Cortex of kidney (tissue), 1 donor: ENCODE measurements at places on chromosomes 1 and 21.

DNA sequence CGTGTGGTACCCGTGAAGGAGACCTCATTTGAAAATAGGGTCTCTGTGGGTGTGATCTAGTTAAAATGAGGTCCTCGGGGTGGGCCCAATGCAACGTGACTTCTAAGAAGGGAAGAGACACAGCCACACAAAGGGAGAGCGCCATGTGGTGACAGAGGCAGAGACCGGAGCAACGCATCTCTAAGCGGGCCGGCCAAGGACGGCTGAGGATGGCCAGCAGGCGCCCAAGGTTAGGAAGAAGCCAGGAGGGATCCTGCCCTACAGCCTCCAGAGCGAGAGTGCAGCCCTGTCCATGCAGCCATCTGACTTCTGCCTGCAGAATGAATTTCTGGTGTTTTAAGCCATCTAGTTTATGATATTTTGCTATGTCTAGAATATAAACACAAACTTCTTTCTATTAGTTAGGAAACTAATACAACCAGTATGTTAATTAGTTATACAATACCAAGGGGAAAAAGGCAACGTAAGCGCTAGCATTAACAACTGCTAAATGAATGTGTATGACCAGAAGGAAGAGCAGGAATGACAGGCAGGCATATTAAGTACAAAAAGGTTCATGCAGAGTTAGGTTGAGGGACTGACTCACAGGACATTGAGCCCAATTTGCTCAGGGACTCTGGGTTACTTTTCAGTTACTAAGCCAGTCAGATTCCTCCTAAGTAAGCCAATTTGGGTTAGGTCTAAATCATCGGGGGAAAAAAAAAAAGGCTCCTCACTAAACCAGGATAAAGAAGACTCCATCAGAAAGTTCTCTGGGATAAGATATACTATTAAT is 4.1 kb downstream of the CEP104 start:
- DNase-seq = no peak

DNA sequence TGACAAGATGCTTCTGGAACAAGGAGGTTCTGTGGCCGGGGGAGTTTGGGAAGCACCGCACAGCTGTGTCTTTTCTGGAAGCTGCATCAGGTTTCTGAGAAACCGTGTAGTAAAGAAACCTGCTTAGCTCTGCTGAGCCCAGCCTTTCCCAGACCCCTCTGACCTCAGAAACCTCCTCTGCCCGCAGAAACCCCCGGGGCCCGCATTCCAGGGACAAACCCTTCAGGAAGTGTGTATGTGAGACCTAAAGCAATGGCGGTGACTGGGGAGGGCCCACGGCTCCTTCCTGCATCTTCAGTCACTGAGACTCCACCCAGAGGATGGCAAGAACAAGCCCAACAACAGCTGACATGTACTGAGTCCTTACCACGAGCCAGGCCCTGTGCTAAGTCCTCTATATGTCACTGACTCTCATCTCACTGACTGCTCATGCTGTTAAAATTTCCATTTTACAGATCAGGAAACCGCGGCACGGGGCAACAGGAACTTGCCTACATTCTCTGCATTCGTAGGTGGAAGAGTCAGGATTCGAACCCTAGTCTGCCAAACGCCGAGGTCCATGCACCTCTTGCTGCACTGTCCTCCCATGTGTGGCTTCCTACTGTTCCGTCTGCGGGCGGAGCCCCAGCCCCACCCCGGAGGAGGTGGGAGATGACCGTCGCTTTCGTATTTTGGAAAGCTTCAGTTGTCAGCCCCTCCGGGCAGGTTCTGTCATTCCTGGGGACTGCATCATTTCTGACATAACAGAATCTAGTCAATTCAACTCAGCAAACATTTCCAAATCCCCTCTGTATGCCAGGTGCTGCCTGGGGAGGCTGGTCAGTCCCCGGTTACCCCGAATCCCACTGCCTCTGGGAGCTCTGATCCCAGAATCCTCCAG is 73.3 kb upstream of the KLHDC7A start:
- no peak for DNase-seq

DNA sequence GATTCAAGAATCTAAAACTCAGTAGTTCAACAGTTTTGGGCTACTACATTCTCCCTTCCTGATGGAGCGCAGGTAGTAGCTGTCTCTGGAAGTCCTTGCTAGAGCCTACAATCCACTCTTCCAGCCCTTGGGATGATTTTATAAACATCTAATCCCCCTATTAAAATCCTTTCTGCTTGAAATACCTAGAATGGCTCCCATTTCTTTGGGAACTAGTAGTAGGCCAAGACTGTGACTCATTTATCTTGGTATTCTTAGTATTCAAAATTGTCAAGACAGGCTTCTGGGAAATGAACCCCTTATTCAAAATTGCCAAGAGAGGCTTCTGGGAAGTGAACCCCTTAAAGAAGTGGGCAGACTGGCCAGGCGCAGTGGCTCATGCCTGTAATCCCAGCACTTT is 142.5 kb upstream of the FGGY start:
- no peak for DNase-seq

DNA sequence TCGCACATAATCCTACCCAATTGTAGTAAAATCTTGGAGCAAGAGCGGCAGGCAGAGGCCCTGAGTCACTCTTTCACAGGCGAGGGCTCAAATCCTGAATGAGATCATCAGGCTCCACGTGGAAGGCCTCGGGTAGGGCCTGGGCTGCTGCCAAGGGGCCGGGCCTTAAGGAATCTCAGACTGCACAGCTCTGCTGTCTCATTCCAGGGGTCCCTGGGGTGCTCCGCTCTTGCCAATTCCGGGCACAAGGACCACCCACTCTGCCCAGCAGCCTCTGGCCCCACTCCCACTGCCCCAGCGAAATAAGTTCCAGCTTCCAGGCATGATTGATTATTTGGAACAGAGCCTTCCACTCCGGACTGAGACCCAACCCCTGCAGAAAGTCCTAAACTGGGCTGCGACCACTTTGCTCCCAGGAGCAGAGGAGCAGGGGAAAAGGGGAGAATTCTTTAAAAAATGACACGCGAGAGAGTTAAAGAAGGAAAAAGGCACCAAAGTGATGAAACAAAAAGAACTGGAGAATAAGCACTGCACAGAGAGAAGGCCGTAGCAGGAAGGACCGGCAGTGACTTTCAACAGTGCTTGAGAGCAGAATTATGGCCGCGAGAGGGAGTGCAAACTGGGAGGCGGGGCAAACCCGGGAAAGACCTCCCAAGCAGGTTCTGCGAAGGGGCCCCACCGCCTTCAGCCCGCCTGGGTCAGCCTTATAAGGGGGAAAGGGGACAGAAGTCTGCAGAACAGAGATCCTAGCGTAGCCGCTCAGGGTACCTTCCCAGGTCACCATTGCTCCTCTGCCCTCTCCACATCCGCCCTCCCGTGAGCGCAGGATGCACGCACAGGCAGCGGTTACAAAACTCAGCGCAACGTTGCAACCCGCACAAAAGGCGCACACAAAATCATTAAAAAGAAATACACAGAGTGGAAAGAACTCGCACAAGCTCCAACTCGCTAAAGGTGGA is 2.0 kb downstream of the ADAMTS1 start:
- no peak for DNase-seq

GRCh38 chr1:3631320-3632260 is 6.8 kb downstream of the TPRG1L start:
- no peak for DNase-seq

DNA sequence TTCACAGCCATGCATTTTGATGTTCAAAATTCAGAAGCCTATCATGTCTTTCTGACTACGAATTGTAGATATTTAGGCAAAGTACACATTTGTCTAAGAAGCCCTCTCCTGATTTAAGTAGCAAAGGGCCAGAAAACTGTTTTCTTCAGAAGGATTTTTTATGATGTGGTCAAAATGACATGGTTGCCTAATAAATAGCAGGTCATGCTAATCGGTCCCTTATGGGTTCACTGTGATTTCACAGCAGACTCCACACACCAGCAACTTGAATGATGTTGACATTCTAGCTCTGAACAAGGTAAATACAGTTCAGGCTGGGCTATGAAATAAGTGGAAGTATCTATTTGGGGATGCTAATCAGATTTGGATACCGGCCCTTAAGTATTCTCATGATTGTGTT is 178.7 kb upstream of the DPYD start:
- no peak for DNase-seq

DNA sequence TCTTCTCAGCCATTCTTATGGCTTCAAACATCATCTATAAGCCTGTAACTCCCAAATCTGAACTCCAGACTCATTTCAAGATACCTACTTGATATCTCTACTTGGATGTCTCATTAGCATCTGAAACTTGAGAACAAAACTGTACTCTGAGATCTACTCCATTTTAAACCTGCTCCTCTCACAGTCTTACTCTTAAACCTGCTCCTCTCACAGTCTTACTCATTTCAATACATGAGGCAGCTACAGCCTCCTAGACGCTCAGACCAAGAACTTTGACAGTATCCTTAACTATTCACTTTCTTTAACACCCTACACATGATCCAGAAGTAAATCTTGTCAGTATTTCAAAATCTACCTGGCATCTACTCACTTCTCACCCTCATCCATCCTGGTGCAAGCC is 54.3 kb downstream of the NBPF6 start:
- no peak for DNase-seq

- DNase-seq = no peak
Measured at GRCh38 chr1:88149686-88150085, 534.4 kb upstream of the PKN2 start.

GRCh38 chr1:10152709-10153284 is 57.6 kb upstream of the KIF1B start:
- DNase-seq = no peak

GRCh38 chr1:179856296-179856695 is 21.3 kb downstream of the TOR1AIP2 start:
- DNase-seq = no peak

DNA sequence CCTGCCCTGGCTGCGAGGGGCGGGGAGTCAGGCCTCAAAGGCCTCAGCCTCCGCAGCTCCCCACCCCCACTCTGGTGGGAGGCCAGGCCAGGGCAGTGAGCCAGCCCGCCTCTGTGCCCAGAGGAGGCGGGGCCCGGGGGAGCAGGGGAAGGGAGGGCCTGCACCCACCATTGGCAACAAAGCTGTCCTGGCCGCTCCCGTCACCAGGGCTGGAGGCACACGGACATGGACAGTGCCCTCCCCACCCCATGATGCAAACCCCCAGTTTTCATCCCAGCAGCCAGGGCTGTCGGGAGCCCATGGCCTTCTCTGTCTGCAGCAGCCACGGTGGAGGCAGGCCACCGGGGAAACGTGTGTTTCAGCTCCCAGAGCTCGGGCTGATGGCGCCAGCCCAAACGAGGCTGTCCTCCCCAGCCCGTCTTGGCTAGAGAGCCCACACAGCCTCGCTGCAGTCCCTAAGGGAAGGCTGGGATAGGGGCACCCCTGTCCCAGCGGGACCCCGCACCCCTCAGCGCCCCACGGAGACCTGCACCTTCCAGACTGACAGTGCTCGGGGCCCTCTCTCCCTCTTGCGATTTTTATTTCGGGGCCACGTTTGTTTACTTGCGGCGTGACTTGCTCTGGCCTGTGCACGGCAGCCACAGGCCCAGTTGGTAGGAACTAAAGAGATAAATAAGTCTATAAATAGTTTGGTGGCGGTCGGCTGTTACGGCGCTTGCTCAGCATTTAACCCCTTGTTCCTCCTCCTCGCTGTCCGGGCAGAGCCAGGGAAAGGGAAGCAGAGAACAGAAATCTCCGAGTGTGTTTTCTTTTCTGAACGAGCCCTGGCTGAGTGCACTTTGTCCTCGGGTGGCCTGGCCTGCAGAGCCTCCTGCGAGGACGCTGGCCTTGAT is 101.8 kb downstream of the PRDM16 start:
- DNase-seq = no peak

DNA sequence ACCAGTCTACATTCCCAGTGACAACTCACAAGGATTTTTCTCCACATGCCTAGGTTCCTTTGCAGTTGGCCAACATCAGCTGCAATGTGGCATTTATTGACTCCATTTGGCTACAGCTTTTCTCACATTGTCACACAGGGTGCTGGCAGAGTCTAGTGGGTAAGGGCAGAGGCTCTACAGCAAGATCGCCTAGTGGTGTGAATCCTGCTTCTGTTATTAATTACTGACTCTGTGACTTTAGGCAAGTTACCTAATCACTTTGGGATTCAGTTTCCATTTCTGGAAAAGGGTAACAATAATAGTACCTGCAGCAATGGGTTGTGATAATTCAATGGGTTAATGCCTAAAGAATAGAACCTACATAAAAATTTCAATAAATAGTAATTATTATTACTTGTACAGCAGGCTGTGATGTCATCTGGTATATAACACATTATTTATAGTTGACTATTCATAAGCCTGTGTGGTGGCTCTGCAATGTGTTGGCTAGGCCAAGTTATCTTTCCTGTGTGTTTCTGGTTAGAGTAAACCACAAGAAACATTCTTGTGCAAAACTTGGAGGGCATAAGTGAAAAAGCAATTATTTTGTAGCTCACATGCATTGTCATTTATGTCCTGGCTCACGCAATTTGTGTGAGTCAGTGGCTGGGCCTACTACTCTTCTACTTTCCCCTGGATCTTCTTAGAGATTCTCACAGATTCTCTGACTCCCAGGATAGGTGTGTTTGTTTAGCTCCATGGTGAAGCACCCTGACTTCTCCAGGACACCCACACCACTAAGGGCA is 59.5 kb downstream of the PTGS2 start:
- no peak for DNase-seq

DNA sequence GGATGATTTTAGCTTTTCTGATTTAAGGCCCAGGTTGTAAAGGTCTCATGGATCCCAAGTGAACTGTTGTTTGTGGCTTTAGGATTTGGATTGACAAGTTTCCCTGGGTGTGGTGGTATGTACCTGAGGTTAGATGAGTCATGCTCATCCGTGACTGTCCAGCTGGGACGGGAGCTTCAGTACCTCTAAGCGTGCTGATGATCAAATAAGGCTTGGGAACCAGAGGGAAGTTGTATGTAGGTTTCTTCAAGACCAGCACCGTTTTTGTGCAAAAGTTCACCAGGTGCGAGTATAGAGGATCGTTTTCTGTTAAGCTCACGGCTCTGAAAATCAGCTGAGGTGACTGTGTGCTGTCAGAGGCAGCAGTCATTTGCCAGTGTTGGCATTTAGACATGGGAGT is 19.8 kb downstream of the PLA2G2E start:
- no peak for DNase-seq

GRCh38 chr1:113760102-113761080 is 1.1 kb upstream of the PHTF1 start:
- DNase-seq = no peak

GRCh38 chr1:242634732-242635131 is 110.2 kb upstream of the PLD5 start:
- DNase-seq = no peak

GRCh38 chr1:11345971-11346715 is 73.1 kb downstream of the UBIAD1 start:
- no peak for DNase-seq
